Neural crest cell (in vitro differentiated cells): ENCODE measurements at places on chromosomes 3 and 15. TPM values are rescaled to one million over a fixed set of nuclear protein-coding genes. Genes with fewer than 3 reads are reported as not detected.

- DNase-seq: no peak
Measured at GRCh38 chr3:153171256-153171655, 9.2 kb downstream of the RAP2B start.

DNA sequence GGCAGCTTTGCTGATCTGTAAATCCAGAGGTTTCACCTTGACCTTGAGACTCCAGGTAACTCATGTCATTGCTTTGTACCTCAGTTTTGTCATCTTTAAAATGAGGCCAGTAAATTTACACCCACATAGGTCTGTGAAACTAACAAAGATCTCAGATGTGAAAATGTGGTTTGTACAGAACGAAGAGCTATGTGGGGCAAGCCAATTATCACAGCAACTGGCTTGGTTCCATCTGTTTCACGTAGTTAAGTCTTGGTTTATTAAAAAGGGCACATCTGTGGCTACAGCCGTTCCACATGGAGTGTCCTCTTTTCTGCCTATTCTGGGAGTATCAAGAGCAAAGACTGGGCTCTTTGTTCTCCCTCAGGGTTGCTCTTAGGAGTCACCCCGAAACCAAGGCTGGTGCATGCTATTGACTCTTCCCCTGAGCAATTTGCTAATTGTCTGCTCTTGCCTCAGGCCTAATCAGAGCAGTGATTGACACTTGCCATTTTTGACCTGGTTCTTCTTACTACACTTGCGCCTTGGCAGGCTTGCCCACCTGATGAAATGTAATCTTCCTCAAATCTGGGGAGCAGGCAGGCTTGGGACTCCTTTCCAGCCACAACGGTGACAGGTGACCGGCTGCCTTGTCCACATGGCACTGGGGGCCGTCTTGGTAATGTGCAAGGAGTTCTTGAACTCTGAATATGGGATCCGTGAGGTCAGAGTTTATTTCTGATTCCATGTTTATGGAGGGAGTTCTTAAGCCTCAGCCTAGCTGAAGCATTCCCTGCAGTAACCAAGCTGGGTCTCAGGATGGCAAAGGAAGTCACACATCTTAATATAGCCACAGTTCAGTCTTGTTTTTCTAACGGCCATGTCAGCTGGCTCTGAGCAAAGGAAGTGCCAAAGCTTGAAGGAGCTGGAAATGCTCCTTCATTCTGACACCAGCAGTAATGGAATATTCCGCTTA lies 40.1 kb downstream of the EAF1 start:
- no peak for DNase-seq

Gene KNG1
- total RNA-seq: not detected in 2 replicates

DNA sequence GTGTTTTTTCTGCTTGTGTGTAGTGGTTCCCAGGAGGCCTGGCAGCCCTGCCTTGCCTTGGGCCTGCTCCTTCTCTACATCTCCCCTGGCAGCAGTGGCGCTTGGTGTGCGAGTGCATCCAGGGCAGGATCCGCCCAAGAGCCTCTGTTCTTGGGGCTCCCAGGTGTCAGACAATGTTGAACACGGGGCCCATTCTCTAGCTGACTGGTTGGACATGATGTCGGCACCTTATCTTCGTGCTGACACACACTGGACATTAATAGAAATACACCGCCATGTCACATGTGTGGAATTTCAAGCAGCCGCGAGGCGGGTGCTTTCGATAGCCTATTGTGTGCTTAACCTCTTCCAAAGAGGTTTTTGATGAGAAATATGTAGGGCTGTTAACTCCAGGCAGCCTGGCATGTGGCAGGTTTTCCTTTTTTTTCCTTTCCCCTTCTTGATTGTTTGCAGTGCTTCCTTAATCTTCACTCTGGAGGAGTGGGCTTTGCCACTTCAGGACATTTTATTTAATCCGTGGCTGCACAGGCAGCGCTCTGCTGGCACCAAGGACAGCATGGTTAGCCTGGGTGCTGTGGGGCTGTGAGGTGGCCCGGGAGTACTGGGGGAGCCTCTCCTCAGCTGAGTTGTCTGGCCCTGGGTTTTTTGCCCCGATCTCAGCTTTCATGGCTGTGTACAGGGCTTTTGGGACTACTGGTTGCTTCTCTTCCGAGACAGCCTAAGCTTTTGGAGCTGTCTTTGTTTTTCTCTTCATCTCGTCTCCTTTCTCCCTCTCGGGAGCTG lies 42.5 kb downstream of the CHCHD6 start:
- no peak for DNase-seq

DNA sequence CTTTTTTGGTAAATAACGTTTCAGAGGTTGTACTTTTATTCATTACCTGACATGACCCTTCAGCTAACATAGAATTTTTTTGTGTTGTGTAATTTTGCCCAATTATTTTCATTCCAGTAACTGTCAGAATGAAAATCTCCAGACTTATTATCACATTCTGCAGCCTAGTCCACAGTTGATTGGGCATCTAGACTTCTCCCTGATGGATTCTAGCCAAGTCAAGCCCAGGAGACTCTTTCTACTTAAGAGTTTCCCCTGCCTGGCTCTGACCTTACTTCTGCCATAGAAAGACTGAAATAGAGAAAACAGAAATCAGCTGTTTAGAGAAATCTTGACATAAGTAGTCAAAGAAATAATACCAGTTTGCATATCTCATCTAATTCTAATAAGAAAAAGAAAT lies 82.9 kb upstream of the CDAN1 start:
- DNase-seq: no peak

DNA sequence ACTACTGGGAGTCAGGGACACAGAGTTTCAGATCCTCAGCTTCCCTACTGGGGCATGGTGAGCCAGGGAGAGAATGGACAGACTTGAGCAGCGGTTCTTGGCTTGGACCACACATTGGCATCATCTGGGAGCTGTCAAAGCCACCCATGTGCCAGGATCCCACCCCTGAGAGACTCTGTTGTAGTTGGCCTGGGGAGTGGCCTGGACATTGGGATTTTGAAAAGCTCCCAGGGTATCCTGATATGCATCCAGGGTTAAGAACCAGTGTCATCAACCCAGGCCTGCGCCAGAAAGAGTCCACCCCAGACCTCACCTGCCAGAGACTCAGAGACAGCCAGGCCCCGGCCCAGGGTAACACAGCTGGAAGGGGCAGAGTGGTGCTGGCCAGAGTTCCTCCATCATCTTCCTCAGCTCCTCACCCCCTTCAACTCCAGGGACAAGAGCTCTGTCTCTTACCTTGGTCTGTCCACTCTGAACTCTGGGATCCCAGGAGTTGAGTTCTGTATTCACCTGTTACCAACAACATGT lies 33.0 kb upstream of the CHRNB4 start:
- no peak for DNase-seq

DNA sequence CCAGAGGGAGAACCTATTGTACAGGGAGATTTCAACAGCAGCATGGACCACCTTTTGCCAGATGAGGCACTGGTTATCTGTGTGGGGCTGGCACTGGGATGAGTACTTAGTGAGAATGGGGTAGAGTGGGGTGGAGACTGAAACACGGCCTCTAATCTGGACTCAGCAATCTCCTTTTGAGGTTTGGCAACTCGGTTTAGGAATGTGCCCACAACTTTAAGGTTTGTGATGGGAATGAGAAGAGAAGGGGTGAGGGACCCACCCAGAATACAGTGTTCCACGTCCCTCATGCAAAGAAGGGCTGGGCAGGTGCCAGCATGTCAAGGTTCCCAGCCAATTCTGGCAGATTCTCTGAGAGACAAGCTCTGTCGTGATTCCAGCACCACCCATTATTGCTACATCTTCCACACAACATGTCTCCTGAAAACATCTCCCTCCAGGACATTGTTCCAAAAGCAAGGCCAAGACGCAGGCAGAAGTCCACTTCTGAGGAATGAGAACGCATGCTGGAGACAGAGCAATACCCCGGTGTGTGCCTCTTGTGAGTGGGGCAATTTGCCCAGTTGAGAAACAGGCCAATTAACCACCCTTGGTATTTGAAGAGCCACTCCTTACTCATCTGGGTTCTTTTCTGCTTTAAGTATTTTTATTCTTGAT lies 37.5 kb upstream of the CCR4 start:
- no peak for DNase-seq

DNA sequence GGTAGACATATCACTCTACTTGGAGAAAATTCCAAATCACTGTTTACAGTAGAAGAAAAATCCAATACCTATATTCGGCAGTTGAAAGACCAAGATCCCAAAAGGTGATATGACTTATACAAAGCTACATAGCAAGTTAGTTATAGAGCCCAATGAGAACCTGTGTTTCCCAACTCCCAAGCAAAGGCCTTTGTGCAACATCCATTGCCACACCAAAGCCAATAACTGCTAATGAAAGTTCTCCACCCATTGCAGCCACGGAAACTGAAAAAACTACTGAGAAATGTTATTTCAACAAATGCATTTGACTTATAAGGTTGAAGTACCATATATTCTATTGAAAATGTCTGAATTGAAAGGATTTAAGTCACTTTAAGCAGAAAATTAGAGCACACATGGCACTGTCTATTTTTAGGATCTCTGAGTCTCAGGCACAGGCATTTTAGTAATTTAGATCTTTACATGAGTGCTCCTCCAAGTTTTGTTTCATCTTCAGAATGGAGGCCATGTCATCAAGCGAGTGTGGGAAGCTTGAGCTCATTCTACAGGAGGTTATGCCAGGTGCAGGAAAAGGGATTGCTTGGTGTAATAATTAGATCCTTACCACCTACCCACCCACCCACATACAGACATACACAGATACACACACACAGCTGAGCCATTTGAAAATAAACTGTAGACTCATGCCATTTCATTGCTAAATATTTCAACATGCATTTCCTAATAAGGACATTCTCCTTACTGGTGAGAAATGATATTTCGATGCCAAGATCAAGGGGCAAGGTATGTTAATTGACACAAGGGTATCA lies 19.7 kb upstream of the ANO10 start:
- DNase-seq: no peak

DNA sequence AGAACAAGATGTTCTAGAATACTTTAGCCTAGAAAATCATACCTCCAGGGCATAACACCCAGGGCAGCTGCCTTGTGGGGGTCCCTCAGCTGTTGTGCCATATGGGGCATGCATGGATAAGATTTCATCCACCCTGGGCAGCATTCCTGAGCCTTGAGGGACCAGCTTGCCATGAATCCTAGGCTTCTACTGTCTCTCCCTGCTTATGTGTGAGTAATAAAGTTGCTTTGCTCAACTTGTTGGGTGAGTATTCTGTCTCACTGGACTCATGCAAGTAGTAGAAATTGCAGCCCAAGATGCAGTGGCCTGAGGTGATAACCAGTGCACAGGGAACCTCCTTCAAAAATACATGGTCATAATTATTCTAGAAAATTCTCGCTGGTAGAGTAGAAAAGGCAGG lies 52.1 kb upstream of the EPHB1 start:
- DNase-seq: no peak

Gene CHRM5
- not detected in 2 replicates for total RNA-seq

Gene LSAMP
- total RNA-seq: 36.6 and 36.7 TPM in 2 replicates
